Activated effector memory CD4-positive, alpha-beta T cell treated with anti-CD3 and anti-CD28 coated beads, Interleukin-2, amount 50 U/mL, for 16 hours (primary cell): ENCODE measurements at places on chromosomes 5 and 9.

DNA sequence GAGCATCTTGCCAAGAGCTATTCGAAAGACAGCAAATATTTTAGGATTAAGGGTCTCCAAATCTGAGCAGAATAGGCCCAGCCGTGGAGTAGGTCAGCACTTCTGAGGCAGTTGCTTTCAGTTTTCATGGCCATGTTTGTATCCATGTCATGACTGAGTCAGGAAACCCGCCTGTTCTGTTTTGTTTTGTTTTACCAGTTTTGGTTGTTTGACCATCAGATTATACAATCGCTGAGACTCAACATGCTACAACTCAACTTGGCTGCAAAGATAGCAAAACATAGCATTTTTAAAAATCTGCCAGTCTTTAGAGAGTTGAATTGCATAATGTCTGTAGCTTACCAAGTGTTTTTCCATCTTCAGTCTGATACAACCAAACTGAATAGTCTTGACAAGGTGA lies 185.1 kb upstream of the ZNF462 start:
- DNase-seq, result no peak

DNA sequence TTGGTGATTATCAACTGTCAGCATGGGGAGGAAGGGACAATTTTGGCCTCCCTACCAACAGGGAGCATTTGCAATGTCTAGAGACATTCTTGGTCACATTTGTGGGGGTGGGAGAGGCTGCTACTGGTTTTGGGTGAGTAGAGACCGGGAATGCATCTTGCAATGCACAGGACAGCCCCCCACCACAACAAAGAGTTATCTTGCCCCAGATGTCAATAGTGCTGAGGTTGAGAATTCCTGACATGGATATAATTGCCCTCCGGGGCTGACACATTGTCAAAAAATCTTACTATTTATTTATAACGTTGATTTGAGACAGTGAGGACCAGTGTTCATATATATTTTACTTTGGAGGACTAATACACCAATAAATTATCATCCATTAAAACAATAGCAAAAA lies 316.1 kb downstream of the PSAT1 start:
- no peak for DNase-seq

DNA sequence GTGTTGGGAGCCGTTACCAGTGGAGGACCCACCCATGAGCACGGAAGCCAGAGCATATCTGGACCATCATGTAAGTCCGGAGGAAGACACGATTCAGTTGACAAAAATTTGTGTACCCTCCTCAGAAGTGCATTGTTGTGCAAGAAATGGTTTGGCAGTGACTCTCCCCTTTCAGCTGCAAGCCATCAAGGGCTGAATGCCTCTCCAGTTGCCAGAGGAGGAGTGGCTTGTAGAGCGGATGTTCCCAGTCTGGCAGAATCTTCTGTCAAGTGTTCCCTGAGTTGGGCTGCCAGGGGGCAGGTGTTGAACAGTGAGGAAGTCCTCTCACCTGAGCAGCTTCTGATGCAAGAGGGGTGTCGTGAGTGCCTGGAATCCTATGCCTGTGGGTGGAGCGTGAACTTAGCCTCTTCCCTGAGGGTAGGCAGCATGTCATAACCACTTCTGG lies 27.6 kb upstream of the CDKN2AIPNL start:
- DNase-seq, result no peak

DNA sequence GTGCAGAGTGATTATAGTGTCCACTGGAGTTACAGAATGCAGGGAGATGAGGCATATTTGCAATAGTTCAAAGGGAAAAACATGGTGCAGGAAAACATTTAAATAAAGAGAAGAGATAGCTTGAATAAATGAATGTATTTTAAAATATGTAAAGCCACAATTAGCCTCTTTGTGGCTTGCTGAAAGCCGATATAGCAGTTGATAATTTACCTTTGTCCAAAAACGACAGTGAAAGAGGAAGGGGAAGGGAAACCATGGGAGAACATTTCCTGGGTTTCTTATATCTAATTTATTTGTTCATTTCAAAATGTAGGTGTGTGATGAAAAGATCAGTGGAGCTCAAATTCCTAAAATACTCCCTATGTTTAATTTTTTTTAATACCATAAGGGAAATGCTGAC lies 156.1 kb downstream of the DENND1A start:
- DNase-seq, result no peak

DNA sequence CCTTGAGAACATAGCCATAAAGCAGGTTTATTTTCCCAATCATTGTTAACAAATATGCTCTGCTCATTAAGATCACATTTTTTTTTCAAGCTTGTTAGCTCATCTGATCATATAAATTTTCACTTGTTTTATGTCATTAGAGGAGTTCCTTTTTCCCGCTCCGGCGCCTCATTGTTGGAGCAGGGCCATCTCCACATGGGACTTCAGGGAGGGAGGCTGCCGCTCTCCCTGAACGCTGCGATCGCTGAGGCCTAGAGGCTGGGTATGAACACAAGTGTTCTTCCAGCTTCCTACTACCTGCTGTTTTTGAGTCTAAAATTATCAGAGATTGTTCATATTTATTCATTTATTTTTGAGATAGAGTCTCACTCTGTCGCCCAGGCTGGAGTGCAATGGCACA lies 246.9 kb downstream of the MPDZ start:
- no peak for DNase-seq
